Cortex of kidney (tissue), 1 donor: ENCODE measurements at places on chromosomes 6 and 20.

DNA sequence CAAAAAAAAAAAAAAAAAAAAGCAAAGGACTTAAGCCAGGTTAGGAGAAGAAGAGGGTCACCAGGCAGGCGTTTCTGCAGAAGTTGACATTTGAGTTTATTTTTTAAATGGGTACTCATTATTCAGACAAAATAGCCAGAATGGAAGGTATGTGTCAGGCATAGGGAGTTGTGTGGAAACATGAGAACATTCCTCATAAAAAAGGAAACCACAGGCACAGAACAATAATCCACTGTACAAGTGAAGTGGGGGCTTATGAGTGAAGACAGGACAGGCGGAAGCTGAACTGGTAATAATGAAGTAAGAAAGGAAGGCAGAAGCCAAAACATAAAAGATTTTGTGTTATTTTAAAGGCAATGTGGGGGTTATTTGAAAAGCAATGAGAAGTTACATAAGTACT, 104.6 kb downstream of the EPB41L2 start:
- DNase-seq, result no peak

DNA sequence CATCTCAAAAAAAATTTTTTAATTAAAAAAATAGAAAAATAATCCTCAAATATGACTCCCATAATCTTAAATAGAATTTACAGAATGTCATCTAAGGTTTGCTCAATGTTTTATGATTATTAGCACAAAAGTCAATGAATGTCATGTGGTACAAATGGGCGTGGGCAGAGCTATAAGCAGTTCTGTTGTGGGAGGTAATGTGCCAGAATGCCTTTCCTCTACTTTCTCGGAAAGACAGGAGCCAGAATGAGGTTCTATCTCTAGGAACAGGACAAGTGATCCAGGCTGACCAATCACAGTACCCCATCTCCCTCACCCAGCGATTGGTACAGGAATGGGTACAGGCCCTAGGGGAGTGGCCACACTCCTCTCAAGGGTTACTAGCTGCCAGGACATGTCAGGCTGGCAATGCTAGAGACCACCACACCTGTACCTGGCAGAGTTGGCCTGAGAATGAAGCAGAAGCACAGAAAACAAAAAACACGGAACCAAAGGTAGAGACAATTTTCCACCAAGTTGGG, 15.1 kb downstream of the RALGAPA2 start:
- DNase-seq, result no peak

GRCh38 chr20:33909331-33909921, 84.3 kb upstream of the RALY start:
- DNase-seq, result no peak

DNA sequence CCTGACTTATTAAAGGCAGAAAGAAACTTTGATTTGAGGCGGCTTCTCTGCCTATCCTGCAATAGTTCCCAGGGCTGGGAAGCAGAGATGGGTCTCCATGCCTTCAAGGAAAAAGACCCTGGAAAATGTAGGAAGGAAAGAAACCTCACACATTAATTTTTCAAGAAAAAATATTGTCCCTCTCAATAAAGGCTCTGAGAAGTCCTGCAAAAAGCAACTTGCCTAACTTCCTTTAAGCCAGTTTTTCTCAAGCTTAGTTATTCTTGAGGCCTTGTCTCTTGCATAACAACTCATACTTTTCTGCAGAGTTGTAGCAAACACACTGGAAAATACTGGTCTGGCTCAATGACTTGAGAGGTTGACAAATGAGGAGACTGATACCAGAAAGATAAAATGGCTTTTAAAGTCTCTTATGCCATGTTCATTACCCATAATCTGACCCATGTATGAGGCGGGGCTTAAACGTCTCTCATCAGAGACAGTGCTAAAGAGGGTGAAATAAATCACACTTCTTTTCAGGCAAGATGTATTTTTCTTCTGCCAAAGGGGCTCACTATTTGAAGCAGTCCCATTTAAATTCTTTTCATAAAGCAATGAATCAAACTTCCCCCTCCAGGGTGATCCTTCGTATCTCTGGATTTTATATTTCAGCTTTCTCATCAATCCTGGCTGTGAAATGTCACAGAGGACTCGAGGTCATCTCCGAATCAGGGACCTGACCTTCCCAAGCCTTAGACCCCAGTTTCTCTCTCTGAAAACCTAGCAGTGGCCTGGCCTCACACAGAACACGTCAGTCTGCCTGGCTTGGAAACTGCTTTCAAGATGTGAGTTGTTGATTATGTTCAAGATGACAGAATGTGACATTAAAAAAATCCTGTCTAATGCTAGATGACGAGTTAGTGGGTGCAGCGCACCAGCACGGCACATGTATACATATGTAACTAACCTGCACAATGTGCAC, 82.3 kb upstream of the KCNG1 start:
- no peak for DNase-seq

GRCh38 chr6:10961837-10962236, 75.0 kb downstream of the SYCP2L start:
- no peak for DNase-seq

DNA sequence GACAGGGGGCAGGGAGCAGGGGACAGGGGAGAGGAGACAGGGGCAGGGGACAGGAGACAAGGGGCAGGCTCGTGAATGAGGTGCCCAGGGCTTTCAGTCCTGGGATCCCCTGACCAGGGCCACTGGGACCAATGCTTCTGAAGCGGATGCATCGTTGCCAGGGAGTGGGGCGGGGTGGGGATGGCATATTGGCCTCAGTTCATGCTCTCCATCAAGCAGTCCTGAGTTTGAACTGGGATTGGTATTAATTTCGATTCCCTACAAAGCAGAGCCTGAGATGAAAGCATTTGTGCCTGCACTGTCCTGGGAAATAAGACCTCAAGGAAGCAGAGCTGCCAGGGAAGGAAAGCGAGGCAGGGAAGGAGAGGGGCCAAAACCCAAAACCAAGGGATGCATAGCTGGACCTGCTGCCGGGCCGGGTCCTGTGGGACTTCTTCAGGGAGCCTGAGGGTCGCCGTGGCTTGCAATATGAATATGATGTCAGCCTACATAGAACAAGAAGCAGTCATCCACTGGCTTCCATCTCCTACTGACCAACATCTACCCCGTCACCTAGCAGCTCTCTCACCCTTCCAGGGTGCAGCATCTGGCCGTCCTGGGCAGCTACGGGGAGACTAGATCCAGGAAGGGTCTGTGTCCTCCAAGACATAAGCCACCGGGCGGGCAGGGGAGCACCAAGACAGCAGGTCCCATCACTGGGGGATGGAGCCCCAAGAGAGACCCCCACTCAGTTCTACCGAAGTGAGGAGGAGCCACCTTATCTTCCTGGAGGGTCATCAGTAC, 233.3 kb downstream of the SYNDIG1 start:
- no peak for DNase-seq

DNA sequence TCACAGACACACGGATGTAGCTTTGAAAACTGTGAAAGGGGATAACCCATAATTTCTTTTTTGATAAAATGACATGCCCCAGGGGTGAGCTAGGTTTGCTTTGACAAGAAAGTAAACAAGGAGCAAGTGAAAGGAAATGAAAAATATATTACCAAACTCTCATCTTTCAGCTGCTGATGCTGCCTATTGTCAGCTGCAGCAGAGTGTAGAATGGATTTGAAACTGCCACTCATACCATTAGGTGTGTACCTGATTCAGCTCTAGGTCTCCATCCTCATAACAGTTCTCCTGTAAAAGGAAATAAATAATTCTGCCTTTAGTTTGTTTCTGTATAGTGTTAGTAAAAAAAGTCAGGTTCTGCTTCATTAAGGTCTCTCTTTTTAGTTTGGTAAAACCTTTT, 415.1 kb upstream of the MARCKS start:
- DNase-seq, result no peak

DNA sequence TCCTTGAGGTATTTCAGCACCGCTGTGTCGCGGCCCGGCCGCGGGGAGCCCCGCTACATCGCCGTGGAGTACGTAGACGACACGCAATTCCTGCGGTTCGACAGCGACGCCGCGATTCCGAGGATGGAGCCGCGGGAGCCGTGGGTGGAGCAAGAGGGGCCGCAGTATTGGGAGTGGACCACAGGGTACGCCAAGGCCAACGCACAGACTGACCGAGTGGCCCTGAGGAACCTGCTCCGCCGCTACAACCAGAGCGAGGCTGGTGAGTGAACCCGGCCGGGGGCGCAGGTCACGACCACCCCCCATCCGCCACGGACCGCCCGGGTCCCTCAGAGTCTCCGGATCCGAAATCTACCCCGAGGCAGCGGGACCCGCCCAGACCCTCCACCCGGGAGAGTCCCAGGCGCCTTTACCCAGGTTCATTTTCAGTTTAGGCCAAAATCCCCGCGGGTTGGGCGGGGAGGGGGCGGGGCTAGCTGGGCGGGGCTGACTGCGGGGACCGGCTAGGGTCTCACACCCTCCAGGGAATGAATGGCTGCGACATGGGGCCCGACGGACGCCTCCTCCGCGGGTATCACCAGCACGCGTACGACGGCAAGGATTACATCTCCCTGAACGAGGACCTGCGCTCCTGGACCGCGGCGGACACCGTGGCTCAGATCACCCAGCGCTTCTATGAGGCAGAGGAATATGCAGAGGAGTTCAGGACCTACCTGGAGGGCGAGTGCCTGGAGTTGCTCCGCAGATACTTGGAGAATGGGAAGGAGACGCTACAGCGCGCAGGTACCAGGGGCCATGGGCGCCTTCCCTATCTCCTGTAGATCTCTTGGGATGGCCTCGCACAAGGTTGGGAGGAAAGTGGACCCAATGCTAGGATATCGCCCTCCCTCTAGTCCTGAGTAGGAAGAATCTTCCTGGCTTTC, 693 bp downstream of the HLA-F start:
- DNase-seq, result no peak

GRCh38 chr20:49276961-49277785, 684 bp downstream of the ZNFX1 start:
- DNase-seq, result no peak

DNA sequence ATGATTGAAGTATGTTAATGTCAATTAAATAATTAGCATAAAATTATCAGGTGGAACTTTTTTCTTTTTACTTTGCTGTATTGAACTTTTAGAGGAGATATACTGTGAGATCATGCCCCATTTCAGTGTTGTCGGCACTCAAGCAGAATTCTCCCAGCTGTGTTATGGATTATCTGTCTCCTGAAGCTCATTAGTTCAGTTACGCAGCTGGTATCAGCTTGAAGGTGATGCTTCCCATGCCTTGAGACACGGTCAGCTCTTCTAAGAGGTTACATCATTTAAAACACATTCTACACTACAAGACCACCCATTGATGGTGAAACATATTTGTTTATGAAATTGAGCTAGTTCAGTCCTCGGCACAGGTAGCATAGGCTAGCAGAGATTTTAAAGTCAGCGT, 68.9 kb upstream of the PHACTR2 start:
- no peak for DNase-seq

GRCh38 chr6:128754658-128755256, 128.2 kb upstream of the LAMA2 start:
- no peak for DNase-seq

GRCh38 chr6:14518515-14519217, 401.1 kb downstream of the CD83 start:
- DNase-seq, result no peak

DNA sequence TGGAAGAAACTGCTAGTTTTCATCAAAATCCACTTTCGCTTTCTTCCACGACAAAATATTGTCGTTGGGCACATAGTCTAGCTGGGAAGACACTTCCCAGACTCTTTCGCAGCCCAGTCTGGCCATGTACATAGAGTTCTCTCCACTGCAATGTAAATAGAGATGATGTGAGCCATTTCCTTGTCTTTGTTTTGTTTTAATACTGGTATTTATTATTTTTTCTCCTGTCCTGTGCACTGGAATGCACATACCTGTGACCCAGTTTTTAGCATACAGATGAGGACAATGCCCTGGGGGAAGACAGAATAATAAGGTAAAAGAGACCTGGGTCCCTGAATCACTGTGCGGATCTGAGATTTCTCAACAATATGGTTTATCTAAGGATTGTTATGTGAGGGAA, 149.5 kb upstream of the BMP5 start:
- no peak for DNase-seq

- DNase-seq, result no peak
These were observed 24.2 kb upstream of the SIRPA start for GRCh38 chr20:1870792-1871550.

DNA sequence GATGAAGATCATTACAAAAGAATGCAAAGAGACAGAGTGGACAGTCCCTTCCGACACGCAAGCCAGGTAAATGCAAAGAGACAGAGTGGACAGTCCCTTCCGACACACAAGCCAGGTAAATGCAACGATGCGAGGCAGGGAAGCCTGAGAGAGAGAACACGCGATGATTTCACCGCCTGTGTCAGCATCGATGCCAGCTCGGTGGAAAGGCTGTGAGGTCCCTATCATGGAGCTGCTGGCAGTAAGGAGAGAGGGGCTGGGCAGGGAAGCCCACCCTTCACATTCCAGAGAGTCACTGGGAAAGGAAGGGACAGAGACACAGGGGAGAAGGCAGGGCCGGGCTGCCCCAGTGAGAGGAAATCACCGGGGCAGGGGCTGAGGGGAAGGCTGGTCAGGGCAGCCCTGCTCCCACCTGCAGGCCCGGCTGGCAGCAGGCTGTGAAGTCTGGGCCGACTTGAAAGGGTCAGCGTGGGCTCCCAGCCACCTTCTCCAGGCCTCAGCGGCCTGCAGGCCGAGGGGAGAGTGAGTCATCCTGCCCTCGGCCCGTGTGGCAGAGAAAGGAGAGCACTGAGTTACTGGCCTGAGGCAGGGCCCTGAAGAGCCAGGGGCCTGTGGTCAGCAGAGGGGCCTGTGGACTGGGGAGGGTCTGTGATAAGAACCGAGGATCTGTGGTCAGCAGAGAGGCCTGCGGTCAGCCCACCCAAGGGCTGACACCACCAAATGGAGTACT, 80.4 kb downstream of the DACT2 start:
- DNase-seq, result no peak

DNA sequence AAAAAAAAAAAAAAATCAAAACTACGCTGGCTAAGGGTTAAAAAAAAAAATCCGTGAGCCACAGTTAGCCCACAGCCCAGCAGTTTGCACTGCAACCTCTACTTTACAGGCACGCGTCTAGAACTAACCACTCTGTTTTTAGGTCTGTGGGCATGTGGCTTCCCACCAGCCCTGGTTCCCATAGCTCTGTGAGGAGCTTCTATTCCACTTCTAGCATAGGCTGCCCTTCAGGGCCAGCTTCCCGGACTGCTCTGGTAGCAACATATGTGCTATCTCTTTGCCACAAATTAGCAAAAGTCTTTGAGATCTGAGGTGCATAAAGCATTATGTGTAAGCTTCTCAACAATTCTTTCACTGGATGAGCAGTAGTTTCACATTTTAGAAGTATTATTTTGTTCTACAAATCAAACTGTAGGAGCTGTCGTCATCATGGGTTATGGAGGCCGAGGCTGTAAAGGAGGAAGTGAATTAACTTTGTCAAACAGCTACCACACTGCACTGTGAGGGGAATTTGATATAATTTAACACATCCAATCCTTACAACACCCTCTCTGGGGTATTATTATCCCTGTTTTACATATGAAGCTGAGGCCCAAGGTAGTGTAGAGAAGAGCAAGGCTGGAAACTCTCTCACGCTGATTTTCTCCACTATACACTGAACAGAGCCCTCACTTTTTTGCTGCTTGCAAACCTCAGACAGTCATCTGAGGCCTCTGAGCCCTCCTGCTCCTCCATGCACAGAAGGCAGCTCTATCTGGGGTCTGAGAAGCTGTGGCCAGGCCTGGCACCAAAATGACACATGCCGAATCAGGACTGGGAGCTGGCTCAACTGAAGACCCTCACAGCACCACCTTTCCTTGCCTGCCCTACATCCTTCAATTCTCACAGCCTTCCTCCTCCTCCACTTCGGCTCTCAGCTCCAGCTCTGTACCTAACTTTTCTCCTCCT, 35.4 kb downstream of the MAN1A1 start:
- no peak for DNase-seq
